ENCODE measurements at places on chromosomes 1 and 21. TPM values are rescaled to one million over a fixed set of nuclear protein-coding genes. Genes with fewer than 3 reads are reported as not detected.

DNA sequence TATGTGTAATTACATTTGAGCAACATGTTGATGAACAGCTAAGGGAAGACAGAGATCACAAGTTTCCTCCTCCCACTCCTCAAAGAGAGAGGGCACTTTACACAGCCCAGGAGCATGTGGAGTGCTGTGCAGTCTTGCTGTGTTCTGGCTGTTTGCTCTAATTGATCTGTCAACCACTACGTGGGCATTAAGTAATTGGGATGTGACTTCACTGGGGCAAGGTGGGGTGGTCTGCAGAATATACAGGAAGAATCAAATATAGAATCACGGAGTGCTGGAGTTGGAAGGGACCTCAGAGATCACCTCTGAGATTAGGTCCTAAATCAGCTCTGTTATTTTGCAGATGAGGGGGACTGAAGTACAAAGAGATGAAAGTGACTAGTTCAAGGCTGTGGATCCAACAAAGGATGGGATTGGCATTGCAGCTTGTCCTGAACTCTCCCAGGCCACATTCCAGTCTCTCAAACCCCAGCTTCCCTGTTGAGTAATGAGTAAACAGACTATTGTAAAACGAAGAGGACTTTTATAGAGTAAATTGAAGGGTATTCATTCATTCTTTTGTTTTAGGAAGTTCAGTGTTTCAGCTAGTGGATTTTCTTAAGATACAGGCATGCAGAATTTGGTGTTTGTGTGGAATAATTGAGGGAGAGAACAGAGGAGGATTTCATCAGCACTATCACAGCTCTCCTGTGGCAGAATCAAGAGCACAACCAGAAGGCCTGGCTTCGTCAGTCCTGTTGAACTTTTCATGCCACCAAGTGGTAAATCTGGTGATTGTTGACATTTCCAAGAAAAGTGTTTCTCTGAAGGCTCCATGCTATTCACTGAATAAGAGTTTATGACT is 22.4 kb downstream of the NOS1AP start:
- no peak overlapping the region for H3K27ac ChIP-seq
- no peak overlapping the region for H3K4me3 ChIP-seq
- no peaks in the 10 kb centered on the region for H3K4me1 ChIP-seq
- H3K36me3 ChIP-seq, result no peaks in the 10 kb centered on the region
- DNase-seq, result no peak

DNA sequence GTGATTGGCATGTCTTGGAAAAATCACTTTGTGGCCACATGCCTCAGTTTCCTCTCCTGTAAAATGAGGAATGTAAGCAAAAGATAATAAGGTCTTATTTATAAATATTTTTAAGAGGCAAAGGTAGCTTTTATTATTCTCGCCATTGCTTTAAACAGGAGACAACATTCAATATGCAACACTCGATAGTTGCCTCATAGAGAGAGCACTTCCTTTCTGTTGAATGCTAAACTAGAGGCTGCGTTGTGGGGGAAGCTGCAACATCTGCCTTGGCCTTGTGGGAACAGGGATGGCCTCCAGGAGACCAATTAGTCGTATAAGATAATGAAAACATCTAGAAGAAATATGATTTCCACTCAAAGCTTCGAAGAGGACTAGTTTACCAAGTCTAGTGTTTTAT is 3.5 kb downstream of the OSCP1 start:
- H3K36me3 ChIP-seq, result no peaks in the 10 kb centered on the region
- H3K27ac ChIP-seq, result no peak overlapping the region
- no peak overlapping the region for H3K4me3 ChIP-seq
- H3K4me1 ChIP-seq, result peaks cover 3% of the 10 kb centered on the region
- no peaks in the 10 kb centered on the region for H3K27me3 ChIP-seq

DNA sequence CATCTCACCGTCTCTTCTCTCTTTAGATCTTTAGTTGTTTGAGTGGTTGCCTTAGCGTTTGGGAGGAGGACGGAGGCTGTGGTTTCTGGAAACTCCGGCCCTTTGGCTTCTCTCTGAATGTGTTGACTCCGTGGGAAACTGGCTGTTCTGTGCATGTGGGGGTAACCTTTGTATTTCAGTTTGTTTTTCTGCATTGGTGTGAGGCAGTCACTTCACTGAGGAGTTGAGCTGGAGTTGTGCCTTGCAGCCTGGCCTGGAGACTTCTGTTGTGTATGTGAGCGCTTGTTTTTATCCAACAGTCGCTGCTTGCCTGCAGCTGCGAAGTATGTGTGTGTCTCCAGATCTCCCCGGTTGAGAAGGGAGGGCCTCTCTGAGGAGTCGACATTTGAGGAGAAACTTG is 33.6 kb downstream of the CLDN14 start:
- no peaks in the 10 kb centered on the region for H3K4me1 ChIP-seq
- no peak for DNase-seq

Gene C1QC
- total RNA-seq, result 120 TPM

Gene SYPL2
- 2.6 TPM for total RNA-seq

Measured in uterus (tissue), 4 donors.